Fibroblast of the aortic adventitia (primary cell): ENCODE measurements at places on chromosomes 1 and 21. TPM values are rescaled to one million over a fixed set of nuclear protein-coding genes. Genes with fewer than 3 reads are reported as not detected.
A peak's percentile ranks its signal among the peaks of the same experiment; 100 is the strongest.

DNA sequence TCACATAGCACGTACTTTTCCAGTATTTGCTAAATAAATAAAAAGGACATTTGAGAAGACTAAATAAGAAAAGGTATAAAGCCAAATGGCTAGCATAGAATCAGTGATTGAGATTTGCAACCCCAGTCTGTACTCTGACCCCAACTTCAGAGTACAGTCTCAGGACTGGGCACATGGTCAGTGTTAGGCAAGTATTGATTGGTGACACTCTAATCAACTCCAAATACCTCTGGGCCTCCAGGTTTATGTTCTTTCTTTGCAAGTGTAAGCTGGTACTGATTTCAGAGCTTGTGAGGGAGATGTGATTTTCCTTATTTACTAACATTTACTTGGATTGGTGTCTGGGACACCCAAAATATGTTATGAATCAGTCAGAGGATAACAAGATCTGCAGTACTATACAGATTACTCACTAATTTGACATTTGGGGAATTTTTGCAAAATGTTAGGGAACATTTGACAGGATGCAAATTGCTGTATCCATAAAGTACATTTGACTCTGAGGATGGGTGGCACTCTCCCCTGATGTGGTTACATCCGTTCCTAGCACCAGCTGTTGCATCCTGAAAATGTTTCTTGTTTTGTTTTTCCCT is 34.2 kb downstream of the LMO4 start:
- no peak for DNase-seq

- no peak for DNase-seq
Measured at GRCh38 chr1:168391851-168392681, 111.4 kb downstream of the TBX19 start.

GRCh38 chr1:152018537-152018936 is 18.3 kb downstream of the S100A11 start:
- DNase-seq, result no peak

OR2L5 gene
- under 0.01 TPM in 1 of 2 replicates, not detected in the other for total RNA-seq

DHCR24 gene
- total RNA-seq, result 118 and 123 TPM in 2 replicates

DNA sequence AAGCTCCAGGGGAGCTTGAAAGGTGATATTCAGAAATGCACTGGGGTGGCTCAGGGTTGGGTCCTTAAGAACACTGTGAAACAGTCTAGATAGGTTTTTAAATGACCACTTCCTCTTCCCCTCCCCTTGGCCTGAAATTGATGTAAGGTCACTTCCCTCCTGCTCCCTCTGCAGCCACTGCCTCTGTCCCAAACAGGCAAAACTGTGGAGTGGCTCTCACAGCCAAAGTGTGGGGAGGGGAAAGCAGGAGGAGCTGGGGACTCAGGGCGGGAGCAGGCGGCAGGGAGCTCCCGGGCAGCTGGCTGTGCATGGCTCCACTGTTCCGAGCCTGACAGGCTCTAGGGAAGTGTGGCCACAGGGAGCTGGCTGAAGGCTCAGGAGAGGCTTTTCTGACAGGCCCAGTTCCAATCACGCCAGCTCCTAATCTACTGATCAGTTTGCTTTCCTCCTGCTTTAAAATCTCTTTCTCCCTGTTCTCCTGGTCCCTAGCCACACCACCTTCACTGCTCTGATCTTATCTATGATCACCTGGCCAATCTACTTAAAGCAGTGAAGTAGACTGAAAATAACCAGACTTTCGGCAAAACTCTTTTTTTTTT is 5.1 kb upstream of the CSRP1 start:
- no peak for DNase-seq

- DNase-seq, result no peak
Measured at GRCh38 chr1:66943361-66943969, 18.7 kb downstream of the MIER1 start.

DNA sequence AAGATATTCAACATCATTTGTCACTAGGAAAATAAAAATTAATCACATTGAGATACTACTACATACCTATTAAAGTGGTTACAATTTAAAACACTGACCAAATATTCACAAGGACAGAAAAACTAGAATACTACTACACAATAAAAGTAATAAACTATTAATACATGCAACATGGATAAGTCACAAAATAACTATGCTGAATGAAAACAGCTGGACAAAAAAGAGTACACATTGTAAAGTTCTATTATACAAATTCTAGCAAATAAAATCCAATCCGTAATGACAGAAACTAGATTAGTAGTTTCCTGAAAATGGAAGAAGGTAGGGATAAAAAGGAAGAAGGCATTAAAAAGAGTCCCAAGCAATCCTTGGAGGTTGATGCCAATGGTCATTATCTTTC is 348.7 kb upstream of the PTBP2 start:
- peak; percentile 45 for DNase-seq

NFIA gene
- total RNA-seq, result 32.0 and 42.0 TPM in 2 replicates

PLEKHN1 gene
- 0.54 TPM in 1 of 2 replicates, not detected in the other for total RNA-seq
